Brain pericyte (primary cell): ENCODE measurements at places on chromosomes 6 and 20.

DNA sequence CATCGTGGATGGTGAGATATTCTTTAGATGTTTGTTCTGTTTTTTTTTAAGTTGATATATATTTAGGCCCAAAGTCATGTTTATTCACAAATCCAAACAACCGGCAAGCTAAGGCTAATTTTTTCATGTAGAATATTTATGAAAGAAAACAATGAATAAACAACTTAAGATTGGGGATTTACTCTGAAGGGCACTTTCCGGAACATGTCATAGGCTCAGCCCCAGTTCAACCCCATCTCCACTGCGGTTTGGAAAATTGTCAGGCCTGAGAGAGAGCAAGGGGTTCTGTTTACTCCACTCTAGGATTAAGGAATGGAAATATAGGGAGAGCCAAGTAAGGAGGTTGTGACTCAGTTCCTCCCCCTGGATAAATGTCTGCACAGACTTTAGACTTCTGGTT is 18.3 kb downstream of the RPS6KA2 start:
- no peak for DNase-seq

DNA sequence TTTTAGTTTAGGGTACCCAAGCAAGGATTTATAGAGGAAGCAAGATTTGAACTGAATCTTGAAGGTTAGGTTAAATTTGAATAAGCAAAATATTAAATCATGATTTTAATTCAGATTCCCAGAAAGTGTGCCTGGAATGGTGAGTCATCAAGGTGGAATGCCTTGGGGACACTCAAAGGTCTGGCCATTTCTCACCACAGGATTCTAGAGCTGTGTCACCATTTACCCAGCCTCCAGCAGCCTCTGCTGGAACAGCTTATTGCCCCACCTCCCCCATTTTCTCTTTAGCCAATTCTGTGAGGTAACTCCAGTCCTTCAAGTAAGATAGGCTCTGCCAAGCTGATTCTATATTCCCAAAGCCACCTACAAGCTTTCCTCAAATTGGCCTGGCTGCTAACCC is 181.4 kb downstream of the SIM1 start:
- DNase-seq: no peak

GRCh38 chr6:77123527-77123926 is 339.8 kb downstream of the HTR1B start:
- DNase-seq: no peak

- DNase-seq: no peak
These were observed 148.0 kb downstream of the MCHR2 start for GRCh38 chr6:99846006-99846405.

DNA sequence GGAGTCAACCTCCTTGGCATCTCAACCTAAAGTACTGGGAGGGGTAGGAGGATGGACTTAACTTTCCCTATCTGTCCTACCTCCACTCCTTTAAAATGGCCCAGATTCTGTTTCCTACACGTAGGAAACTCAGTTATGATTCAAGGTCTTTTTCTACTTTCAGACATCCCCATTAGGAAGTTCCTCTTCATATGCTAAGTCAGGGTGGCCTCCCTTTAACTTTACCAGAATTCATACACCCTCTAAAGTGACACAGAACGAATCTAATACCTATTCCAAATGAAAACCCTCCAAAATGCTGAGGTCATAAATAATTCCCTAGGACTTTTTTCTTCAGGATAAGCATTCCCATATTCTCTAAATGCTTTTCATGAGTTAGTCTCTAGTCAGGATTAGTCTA is 15.6 kb downstream of the ARG1 start:
- DNase-seq: no peak

DNA sequence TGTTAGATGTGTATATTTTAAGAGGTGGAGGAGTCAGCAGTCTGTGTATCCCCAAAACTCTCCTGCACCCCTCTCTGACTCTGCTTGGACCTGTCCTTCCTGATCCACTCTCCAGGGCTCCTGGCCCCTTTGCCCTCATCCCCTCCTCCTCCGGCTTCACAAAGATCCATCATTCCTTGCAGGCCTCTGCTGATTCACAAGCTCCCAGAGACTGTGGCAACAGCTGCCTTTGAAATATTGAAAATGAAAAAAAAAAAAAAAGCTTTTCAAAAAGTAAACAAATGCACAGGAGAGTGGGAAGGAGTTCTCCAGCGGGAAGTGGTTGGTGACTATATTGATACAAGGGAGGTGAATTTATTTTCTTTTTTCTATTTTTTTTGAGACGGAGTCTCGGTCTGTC is 330.2 kb upstream of the SULF2 start:
- no peak for DNase-seq

DNA sequence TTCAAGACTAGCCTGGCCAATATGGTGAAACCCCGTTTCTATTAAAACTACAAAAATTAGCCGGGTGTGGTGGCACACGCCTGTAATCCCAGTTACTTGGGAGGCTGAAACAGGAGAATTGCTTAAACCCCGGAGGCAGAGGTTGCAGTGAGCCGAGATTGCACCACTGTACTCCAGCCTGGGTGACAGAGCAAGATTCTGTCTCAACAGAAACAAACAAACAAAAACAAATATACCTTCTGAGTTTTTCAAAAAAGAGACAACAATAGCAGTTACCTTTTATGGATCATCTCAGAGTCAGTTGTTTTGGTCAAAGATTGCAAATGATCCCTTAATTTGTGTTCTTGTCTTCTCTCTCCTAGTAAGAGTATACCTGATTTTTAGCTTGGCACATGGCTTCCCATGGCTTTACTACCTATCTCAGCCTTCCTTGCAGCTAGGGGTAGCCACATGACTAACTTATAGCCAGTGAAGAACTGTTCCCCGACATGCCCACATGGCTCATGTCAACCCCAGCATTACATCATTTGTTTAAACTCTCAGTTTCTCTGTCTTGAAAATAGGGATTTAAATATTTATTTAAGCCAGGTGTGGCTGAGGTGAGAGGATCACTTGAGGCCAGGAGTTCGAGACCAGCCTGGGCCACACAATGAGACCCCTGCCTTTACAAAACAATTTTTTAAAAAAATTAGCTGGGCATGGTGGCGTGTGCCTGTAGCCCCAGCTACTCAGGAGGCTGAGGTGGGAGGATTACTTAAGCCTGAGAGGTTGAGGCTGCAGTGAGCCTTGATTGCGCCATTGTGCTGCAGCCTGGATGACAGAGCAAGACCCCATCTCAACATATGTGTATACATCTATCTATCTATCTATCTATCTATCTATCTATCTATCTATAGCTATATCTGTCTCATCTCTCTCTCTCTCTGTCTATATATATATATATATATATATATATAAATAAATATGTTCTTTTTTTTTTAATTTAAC is 25.0 kb upstream of the SLC9A8 start:
- no peak for DNase-seq

DNA sequence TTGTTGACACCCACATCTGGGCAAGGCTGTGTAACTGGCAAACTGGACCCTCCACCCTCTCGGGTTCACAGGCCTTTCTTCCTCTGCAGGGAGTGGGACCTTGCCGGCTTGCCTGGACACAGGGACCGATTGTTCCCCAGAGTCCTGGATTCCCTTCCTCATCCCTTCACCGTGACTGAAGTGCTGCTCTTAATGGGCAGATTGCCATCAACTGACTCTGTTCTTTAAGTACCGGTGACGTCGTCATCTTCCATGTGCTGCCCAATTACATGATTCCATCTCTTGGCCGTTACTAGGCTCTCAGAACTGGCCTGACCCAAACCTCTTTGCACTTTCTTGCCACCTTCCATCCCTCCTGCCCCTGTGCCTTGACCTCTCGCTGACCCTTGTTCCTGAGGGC is 85.4 kb downstream of the EYA4 start:
- no peak for DNase-seq

DNA sequence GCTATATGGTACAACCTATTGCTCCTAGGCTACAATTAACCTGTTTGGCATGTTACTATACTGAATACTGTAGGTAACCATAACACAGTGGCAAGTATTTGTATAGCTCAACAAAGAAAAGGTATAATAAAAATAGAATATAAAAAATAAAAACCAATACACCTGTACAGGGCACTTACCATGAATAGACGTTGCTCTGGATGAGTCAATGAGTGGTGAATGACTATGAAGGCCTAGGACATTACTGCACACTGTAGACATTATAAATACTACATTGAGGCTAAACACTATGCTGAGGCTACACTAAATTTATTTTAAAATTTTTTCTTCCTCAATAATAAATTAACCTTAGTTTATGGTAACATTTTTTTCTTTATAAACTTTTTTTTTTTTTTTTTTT is 18.6 kb downstream of the ELOVL5 start:
- DNase-seq: no peak

- DNase-seq: no peak
These were observed 73.7 kb downstream of the GMDS start for GRCh38 chr6:2171728-2172127.

DNA sequence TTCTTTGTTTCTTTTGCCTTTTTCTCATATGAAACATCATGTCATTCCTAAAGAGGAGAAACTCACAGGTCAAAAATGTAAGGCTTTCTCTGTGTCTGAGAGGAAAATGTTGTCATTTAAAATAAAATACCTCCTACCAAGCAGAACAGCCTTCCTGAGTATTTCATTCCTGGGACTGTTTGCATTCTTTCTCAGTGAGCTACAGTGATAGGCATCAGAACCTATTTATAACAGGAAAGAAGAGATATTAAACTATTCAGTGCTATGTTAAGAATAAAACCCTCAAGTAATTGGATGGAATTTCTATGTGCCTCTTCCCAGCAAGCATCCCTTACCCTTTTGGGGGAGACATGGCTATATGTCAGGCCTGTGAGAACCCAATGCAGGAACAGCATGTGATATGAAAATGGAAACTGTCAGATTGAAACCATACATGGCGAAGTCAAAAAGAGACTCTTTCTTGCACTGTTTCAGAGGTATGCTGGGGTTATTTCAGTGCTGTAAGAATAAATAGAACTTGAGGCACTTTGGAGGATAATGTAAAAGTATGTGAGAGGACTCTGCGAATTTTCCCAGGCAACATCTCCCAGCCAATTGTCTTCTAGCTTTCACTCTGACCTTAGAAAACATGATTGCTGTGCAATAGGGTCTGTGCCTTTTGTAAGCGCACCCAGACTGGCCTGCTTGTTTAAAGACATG is 133.8 kb upstream of the CCN2 start:
- DNase-seq: no peak

DNA sequence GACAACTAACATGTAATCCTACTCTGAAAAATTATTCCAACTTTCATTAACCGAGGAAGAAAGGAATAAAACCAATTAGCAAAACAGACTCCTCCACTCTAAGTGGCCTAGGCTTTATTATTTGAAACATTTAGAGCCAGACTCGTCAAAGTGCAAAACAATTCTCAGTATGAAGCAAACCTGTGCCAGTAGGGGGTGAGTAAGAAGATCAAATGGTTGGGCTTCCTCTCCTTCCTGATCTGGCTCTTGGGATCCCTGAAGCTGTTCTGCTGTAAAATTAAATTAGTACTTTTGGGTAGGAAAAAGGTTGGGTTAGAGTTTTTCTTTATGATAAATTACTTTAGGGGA is 177.6 kb upstream of the MAN1A1 start:
- DNase-seq: no peak

DNA sequence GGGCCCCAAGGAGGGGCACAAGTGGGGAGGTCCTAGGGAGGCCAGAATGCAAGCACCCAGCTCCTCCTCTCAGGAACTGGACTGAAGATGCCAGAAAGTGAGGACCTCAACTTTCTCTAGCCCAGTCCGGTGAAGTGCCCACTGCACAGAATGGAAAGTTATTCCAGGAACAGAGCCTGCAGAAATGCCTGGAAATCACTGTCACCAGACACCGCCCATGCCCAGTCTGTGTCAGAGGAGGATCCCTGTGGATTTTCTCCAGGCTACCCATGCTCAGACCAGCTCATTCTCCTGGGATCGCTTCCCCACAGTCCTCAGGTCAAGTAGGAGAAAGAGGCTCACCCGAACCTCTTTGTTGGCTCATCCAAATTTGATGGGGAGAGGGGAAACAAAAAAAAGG is 6.5 kb downstream of the PRPH2 start:
- DNase-seq: no peak

GRCh38 chr6:19734519-19734918 is 102.7 kb upstream of the ID4 start:
- no peak for DNase-seq

- DNase-seq: no peak
These were observed 29.7 kb upstream of the INSM1 start for GRCh38 chr20:20338133-20338730.

- no peak for DNase-seq
These were observed 498.5 kb upstream of the NOX3 start for GRCh38 chr6:155954149-155954548.

DNA sequence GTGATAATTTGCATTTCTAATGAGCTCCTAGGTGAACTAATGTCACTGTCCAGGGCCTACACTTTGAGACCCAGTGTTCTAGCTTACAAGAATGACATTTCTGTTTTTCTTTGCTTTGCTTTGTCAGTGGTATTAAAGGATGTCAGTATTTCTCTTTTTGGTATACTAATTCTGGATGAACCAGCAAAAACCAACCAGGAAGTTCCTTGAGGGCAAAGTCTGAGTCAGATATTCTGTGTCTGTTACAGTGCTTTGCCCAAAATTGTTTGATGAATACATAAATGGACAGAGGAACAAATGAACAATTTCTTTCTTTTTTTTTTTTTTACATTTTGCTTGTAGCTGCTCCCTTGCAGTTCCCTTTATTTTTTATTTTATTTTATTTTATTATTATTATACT is 15.4 kb downstream of the COQ3 start:
- DNase-seq: no peak

DNA sequence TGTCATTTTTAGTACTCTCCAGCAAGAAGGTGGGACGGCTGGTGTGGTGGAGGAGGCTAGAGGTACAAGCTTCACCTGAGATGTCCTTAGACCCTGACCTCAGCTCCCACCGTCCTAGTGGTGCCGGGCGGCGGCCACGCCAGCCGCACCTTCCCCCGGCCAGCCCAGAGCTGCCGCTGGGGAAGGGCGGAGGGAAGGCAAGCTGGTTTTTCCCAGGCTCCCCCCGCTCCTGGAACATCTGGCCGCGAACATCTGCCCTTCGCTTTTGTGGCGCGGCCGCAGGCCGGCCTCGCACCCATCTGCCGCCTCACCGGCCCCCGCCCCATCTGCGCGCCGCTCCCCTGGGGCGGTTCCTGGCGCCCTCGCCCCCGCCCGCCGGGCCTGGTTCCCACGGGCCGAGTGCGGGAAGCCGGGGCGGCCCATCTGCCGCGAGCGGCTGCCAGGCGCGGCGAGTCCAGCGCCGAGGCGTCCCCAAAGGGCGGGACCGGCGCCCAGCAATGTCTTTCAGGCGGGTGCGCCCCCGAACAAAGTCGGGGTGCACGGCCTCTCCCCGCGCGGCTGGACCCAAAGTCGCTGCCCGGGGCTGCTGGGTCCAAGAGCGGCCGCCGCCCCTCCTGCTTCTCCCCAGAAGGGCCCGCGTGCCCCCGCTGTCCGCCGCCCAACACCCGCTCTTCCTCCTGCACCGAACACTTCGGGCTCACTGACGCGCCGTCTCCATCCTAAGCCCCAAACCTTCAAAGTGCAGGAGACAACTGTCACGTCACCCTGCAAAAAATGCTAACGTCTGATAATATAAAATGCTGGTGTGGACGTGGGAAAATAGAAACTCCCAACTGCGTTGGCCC is 17.3 kb upstream of the ID1 start:
- no peak for DNase-seq

- no peak for DNase-seq
These were observed 29.9 kb downstream of the CDH26 start for GRCh38 chr20:59988141-59988540.

- DNase-seq: no peak
These were observed 39.2 kb upstream of the IL17A start for GRCh38 chr6:52146851-52147445.
